ENCODE measurements at places on chromosomes 2 and 18.
A peak's percentile ranks its signal among the peaks of the same experiment; 100 is the strongest.

- no peak for DNase-seq
- H3K4me3 ChIP-seq = no peak overlapping the region
- H3K4me1 ChIP-seq = peaks cover 35% of the 10 kb centered on the region
- H3K27me3 ChIP-seq = no peaks in the 10 kb centered on the region
- no peaks in the 10 kb centered on the region for H3K36me3 ChIP-seq
These were observed 62.2 kb downstream of the SPIRE1 start for GRCh38 chr18:12595571-12596255.

GRCh38 chr2:64998658-64999061 is 9.5 kb downstream of the SLC1A4 start:
- H3K27me3 ChIP-seq = no peaks in the 10 kb centered on the region
- peaks cover 12% of the 10 kb centered on the region for H3K4me1 ChIP-seq

GRCh38 chr18:36516726-36517125 is 219.2 kb downstream of the FHOD3 start:
- no peak overlapping the region for H3K27ac ChIP-seq
- no peaks in the 10 kb centered on the region for H3K4me1 ChIP-seq
- no peak for DNase-seq

DNA sequence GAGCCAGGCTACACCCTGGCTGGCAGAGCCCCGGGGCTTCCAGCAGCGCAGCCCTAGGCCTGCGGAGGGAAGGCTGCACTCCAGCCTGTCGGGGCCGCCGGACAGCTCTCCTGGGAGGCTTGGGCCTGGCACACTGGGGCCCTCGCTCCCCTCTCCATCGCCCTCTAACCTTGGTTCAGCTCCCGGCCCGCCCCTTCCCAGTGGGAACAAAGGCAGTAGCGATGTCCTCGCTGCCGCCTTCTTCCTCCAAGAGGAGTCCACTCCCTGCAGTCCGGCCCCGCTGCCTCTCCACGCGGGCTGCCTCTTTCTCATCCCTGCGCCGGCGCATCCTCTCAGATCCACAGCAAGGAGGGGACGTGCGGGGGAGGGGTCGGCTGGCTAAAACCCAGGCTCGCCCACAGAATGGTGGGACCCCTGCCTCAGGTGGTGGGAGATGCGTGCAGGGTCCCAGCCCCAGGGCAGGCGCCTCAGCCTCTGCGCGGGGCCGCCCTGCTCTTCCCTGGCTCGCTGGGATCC is 138.1 kb downstream of the TWIST2 start:
- no peaks in the 10 kb centered on the region for H3K27me3 ChIP-seq
- no peak overlapping the region for H3K4me3 ChIP-seq
- no peaks in the 10 kb centered on the region for H3K4me1 ChIP-seq
- H3K27ac ChIP-seq = no peak overlapping the region
- H3K36me3 ChIP-seq = no peaks in the 10 kb centered on the region
- DNase-seq = no peak

DNA sequence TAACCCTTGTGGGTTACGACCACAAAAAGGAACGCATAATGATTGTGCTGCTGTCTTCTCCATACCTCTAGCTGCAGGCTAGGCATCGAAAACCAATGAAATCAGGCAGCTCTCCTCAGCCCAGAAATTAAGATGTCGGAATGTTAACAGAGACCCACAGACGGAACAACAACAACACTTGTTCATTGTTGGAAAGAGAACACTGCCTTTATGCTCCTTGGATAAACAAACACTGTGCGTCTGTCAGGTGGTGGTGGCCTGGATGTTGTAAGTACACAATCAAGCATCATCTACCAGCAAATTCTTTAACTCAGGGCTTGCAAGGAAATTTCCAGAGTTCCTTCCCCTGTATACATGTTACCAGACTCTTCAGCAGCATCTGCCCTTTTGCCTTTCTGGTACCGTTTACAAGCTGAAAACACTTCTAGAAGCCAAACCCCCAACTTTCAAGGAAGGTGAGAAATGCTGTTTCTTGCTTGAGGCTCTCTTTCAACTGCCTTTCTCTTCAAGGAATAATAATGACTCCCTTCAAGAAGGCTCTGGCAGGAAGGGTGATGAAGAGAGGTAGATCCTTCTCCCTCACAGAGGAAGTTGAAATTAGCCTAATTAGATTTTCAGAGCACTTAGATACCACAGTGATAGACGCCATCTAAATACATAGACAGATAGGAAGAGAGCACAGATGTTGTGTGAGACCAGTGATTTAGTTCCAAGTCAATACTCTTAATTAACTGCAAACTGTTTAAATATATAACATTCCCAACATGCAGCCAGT is 332.7 kb downstream of the ZNF521 start:
- H3K4me3 ChIP-seq = no peak overlapping the region
- H3K4me1 ChIP-seq = peaks cover 14% of the 10 kb centered on the region
- H3K36me3 ChIP-seq = no peaks in the 10 kb centered on the region
- DNase-seq = no peak
- peaks cover 3% of the 10 kb centered on the region for H3K27me3 ChIP-seq
- H3K27ac ChIP-seq = no peak overlapping the region

DNA sequence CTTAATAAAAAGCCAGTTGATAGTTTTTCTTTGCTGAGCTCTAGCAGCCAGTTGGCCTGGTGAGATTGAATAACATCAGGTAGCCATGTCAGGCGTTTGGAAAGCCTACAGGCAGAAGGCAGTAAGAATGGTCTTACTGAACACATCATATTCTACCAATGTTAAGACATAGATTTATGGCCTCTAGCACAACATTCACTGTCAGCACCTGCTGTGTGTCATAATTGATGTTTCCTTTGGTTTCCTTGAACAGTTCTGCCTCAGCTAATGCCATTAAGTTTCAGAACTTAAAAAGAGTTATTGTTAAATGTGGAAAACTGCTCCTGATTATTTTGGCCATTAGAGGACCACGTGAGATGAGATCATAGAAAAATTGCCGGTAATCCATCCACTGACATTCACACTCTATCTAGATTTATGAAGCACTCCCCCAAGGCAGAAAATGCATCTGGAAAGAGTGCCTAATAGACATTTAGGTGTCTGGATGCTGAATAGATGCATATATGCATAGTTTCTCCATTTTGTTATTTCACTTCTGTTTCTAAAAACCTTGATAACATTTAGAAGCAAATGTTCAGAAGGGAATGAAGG is 434.7 kb downstream of the PTPRM start:
- H3K4me3 ChIP-seq = no peak overlapping the region
- no peak for DNase-seq
- no peak overlapping the region for H3K27ac ChIP-seq
- H3K36me3 ChIP-seq = no peaks in the 10 kb centered on the region

DNA sequence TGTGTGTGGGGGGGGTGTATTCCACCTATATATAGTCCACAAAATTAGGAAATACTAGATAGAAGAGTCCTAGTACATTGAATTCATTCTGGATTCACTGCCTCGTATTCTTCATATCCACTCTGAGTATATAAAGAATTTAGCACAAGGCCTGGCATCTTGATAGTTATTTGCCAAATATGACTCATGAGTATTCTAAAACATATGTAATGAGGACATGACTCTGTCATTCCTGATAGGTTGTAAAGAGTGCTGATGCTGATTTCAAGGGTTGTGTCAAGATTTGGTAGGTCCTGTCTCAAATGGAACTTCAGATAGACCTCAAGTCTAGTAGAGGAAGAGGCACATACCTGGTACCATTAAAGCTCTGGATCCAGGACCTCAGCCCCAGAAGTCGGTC is 173.4 kb upstream of the BOD1L2 start:
- H3K27ac ChIP-seq = peak overlapping the region; percentile 84
- peaks cover 24% of the 10 kb centered on the region for H3K4me1 ChIP-seq
- no peak overlapping the region for H3K4me3 ChIP-seq
- no peaks in the 10 kb centered on the region for H3K36me3 ChIP-seq
- no peaks in the 10 kb centered on the region for H3K27me3 ChIP-seq
- no peak for DNase-seq

- no peaks in the 10 kb centered on the region for H3K27me3 ChIP-seq
- H3K27ac ChIP-seq = no peak overlapping the region
- no peak for DNase-seq
- no peak overlapping the region for H3K4me3 ChIP-seq
These were observed 140.7 kb downstream of the PTRHD1 start for GRCh38 chr2:24652265-24653182.

DNA sequence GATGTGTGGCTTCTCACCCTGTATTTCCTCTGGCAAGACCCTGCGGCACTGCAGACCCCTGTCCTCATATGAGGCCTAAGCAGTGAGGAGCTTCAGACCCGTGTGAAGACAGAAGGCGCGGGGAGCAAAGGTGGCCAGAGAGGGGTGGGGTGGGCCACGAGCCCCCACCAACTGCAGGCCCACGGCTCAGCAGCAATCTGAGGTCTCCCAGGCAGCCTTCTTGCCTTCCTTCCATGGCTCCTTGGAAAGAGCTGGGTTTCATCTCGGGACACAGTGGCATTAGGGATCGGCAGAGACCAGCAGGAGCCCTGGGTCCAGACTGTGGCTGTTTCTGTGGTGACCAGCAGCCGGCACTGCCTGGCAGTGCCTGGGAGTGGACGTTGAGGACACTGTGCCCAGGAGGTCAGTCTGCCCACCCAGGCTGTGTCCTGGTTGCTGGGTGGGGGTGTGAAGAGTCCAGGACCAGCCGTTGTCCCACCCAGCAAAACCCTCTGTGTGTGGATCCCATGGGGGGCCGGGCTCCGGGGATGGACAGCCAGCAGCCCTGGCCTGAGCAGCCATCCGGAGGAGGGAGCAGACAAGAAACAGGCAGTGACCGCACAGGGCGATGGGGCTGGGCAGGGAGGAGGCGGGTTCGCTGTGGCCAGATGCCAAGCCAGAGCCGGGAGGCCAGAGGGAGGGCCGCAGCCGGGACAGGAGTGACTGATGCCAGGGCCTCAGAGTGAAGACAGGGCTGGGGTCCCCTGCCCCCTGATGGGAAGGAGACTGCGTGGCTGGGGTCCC is 73.8 kb downstream of the RRM2 start:
- H3K36me3 ChIP-seq = peaks cover 6% of the 10 kb centered on the region
- peaks cover 7% of the 10 kb centered on the region for H3K27me3 ChIP-seq
- H3K27ac ChIP-seq = no peak overlapping the region
- DNase-seq = no peak
- no peak overlapping the region for H3K4me3 ChIP-seq
